ENCODE measurements at places on chromosomes 7 and 10. TPM values are rescaled to one million over a fixed set of nuclear protein-coding genes. Genes with fewer than 3 reads are reported as not detected.

The KAZALD1 gene
- total RNA-seq = 22.5 TPM

The KIF11 gene
- 42.6 TPM for total RNA-seq

The SORBS1 gene
- 1.4 TPM for total RNA-seq

The ARHGEF35 gene
- total RNA-seq = 0.43 TPM

The STAMBPL1 gene
- total RNA-seq = 9.0 TPM

The LRRC18 gene
- total RNA-seq = 0.06 TPM

The TMEM236 gene
- total RNA-seq = 0.04 TPM

The PALD1 gene
- 1.3 TPM for total RNA-seq

The RBP3 gene
- not detected for total RNA-seq

The TCERG1L gene
- total RNA-seq = not detected

The NUPR2 gene
- not detected for total RNA-seq

The DDC gene
- not detected for total RNA-seq

The TRUB1 gene
- 36.2 TPM for total RNA-seq

The PNLIP gene
- not detected for total RNA-seq

The ERVW-1 gene
- not detected for total RNA-seq

The TAC1 gene
- 11.1 TPM for total RNA-seq

The H2BK1 gene
- total RNA-seq = 0.64 TPM

The MCU gene
- 28.1 TPM for total RNA-seq

The PNLIPRP3 gene
- total RNA-seq = not detected

The LIPF gene
- not detected for total RNA-seq

The DYDC2 gene
- total RNA-seq = 0.47 TPM

The ASB10 gene
- total RNA-seq = not detected

The HKDC1 gene
- total RNA-seq = 0.23 TPM

The CYP2C8 gene
- total RNA-seq = not detected

The CALCR gene
- not detected for total RNA-seq

The FOXP2 gene
- total RNA-seq = 1.7 TPM

The UNCX gene
- not detected for total RNA-seq

The ENTPD1 gene
- 0.12 TPM for total RNA-seq

The ACSM6 gene
- not detected for total RNA-seq

The GPNMB gene
- total RNA-seq = 112 TPM

The GDF2 gene
- not detected for total RNA-seq

The ANKMY2 gene
- 46.8 TPM for total RNA-seq

The VDAC2 gene
- 259 TPM for total RNA-seq

The SPDYE6 gene
- total RNA-seq = not detected

The IFIT2 gene
- total RNA-seq = 4.0 TPM

The ATRNL1 gene
- total RNA-seq = 4.9 TPM

The CACNB2 gene
- 0.62 TPM for total RNA-seq

The NPC1L1 gene
- total RNA-seq = not detected
